Pulmonary artery endothelial cell (primary cell): ENCODE measurements at places on chromosomes 5 and 9. TPM values are rescaled to one million over a fixed set of nuclear protein-coding genes. Genes with fewer than 3 reads are reported as not detected.

Gene FOXD4
- total RNA-seq, result 0.13 and 0.14 TPM in 2 replicates

Gene UGT3A1
- total RNA-seq, result not detected in 2 replicates

Gene HMMR
- total RNA-seq, result 17.9 and 59.8 TPM in 2 replicates

Gene MARVELD2
- 4.7 and 9.2 TPM in 2 replicates for total RNA-seq

Gene CA9
- total RNA-seq, result 0.40 TPM in 1 of 2 replicates, not detected in the other

Gene SPAG8
- 0.20 and 0.25 TPM in 2 replicates for total RNA-seq

Gene SHOC1
- total RNA-seq, result not detected in 2 replicates

Gene ERAP2
- total RNA-seq, result 5.6 and 12.3 TPM in 2 replicates

Gene SLC34A1
- not detected in 2 replicates for total RNA-seq

Gene CD14
- total RNA-seq, result 0.26 and 0.49 TPM in 2 replicates

Gene MARCOL
- total RNA-seq, result not detected in 2 replicates

Gene GKAP1
- total RNA-seq, result 0.79 and 2.7 TPM in 2 replicates

Gene PCDHGB5
- 8.7 and 12.3 TPM in 2 replicates for total RNA-seq

Gene SOX30
- total RNA-seq, result not detected in 2 replicates

Gene GPR151
- total RNA-seq, result 0.04 TPM in 1 of 2 replicates, not detected in the other
